COR-L47 (cell line): ENCODE measurements at places on chromosomes 11 and 22.

DNA sequence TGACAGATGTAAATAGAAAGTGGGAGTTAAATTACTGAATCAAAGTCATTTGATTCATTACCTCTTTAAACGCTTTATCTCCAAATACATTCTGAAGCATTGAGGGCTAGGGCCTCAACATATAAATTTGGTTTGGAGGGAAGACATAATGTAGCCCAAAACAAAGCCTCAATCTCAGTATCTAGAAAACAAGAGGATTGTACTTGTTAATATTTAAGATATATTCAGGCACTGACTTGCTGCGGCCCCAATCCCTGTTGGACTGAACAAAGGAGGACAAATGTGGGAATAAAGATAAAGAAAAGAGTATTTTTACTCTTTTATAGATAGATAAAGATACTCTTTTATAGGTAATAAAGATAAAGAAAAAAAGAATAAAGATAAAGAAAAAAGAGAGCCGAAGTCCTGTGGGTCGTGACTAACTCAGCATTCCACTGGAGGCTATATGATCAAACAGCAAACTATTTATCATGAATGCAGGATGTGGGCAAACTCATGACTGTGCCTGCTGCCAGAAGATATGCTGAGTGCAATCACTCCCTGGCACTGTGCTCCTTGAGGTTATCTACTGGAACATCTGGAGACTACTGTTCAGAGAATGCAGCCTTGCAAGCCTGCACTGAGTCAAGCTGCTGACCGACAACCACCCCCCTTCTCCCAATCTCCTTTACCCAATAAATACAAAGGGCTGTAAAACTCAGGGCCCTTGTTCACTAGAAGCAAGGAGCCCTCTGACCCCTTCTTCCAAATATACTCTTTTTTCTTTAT lies 6.9 kb downstream of the OR10V1 start:
- DNase-seq: no peak

- DNase-seq: no peak
Measured at GRCh38 chr22:38104084-38104483, 6.4 kb downstream of the BAIAP2L2 start.

DNA sequence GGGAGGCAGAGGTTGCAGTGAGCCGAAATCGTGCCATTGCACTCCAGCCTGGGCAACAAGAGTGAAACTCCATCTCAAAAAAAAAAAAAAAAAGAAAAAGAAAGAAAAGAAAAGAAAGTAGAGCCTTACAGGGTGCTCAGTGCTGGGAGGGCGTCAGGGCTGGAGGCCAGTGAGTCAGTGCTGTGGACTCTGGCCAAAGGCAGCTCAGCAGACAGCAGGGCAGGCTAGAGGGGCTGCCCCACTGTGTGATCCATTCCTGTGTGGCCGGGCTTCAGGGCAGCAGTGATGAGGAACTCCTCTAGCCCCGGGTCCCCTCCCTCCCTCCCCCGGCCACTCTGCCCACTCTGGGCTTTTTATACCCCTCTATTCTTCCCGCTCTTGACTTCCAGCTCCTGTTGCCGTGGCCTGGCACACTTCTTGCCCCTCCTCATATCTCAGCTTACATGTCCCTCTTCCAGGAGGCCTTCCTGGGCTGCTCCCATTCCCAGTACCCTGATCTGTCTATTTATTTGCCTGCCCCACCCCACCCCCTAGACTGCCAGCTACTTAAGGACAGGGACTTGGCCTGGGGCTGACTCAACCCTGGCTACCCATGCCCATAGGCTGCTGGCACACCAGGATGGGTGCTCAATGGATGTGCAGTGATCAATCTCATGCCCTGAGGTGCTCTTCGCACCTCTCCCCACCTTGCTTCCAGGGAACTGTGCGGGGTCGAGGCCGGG lies 10.1 kb downstream of the SYT12 start:
- no peak for DNase-seq

- no peak for DNase-seq
Measured at GRCh38 chr11:35173011-35173511, 34.1 kb downstream of the CD44 start.

- DNase-seq: no peak
Measured at GRCh38 chr11:130078080-130078479, 8.4 kb downstream of the APLP2 start.

GRCh38 chr11:94694309-94695060 lies 73.7 kb upstream of the AMOTL1 start:
- DNase-seq: no peak

DNA sequence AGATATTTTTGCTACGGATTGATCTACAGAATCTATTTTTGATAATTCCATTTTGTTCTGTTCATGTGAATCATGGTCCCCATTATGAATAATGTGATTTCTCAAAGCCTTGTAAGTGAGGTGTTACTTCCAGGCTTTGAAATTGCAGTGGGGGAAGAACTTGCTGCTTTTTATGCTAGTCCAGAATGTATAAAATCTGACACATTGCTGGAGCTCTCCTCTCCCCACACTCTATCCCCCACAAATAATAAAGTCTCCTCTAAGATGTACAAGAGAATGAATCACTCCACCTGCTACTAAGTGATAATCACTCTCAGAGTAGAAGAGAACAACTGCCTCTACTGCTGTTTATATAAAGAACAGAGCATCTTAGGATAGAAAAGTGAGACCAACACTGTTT lies 5.9 kb upstream of the RAB6A start:
- DNase-seq: no peak

DNA sequence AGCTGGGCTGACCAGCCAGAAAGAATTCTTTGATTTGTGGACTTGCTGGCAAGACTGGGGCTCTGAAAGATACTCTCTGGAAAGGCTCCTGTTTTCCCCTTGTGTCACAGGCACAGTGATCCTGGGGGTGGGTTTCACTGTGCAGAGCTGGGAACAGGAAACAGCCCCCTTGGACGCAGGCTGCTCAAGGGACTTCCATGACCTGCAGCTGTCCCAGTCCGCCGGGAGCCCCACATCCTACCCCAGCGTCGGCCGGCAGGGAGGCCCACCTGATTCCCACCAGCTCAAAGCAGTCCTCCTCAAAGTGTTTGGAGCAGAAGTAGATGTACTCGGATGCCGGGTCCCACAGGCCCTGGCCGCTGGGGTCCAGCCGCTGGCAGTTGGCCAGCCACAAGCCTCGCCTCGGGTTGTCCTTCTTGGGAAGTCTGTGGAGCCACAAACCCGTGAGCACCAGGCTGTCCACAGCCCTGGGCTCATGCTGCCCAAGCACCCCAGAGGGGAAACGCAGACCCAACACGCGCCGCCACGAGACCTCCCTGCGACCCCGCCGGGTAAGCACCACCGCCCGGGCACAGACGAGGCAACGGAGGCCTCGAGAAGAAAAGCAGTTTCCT lies 824 bp downstream of the THAP7 start:
- no peak for DNase-seq

- peak; percentile 38 for DNase-seq
Measured at GRCh38 chr11:113419454-113420003, 31.9 kb downstream of the ANKK1 start.

- DNase-seq: no peak
Measured at GRCh38 chr11:73998846-73999575, 9.9 kb downstream of the UCP3 start.

DNA sequence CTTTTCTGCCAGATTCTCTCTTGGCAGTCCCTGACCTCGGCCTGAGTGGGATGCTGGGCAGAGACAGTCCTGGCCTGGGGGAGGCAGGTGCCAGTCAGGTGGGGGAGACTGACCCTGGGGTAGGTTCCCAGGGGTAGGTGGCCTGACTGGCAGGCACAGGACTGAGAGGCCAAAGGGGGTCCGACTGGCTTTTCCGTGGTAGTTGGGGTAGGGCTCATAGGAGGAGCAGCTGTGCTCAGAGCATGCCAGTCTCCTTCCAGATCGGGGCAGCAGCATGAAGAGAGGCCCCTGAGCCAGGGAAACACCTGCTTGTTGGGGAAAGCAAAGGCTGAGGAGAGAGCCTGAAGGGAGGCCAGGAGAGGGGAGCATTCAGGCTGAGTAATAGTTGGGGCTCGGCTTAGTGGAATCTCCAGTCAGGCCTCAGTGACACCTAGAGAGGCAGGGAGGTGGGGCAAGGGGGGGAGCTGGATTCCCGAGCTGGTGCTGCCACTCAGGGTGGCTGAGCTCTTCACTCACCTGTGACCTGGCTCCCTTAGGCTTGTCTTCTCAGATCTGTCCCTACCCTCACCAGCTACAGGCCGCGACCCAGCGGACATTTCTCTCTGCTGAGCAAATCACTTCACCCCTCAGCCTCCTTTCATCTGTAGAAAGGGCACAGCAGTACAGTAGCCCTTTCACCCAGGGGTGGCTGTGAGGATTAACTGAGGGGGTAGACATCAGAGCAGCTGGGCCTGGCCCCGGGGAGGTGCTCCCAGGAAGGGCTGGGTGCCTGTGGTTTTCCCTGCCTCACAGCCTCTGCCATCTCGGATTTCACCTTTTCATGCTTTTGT lies 26.2 kb downstream of the MCM5 start:
- no peak for DNase-seq

- DNase-seq: no peak
Measured at GRCh38 chr11:128400382-128401203, 186.8 kb downstream of the ETS1 start.

DNA sequence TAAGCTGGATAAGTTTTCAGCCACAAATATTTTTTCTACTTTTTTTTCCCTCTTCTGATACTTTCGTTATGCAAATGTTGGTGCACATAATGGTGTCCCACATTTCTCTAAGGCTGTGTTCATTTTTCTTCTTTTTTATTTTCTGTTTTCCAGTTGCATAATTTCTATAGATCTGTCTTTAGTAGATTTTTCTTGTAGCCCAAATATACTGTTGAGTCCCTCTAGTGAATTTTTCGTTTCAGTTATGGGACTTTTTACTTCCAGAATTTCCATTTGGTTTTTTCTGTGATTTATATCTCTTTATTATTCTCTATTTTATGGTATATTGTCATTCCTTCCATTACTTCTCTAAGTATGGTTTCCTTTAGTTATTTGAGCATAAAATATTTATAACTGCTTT lies 72.0 kb downstream of the SWAP70 start:
- DNase-seq: no peak

GRCh38 chr11:108824545-108824944 lies 159.7 kb downstream of the DDX10 start:
- no peak for DNase-seq

DNA sequence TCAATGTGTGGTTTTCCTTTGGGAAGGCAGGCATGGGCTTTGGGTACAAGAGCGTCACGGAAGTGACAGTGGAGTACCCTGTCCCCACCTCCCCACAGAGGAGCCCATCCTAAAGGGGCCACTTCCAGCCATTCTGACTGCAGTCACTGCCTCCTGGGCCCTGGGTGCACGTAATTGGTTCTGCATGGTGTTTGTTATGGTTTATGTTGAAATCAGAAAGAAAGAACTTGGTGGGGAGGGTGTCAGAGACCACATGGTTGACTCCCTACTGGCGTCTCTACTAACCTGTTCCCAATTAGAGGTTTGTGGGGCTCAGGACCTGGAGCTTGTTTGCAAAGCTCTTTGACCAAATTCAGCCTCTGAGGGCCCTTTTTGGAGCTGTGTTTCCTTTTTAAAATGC lies 40.8 kb downstream of the RIBC2 start:
- DNase-seq: no peak

GRCh38 chr11:78789375-78789774 lies 214.7 kb upstream of the NARS2 start:
- no peak for DNase-seq

- DNase-seq: no peak
Measured at GRCh38 chr11:15534266-15534665, 419.5 kb downstream of the INSC start.

- peak; percentile 73 for DNase-seq
Measured at GRCh38 chr11:119584193-119585042, 144.6 kb downstream of the NECTIN1 start.

GRCh38 chr22:50399751-50400331 lies 56.7 kb downstream of the PPP6R2 start:
- no peak for DNase-seq

- peak; percentile 65 for DNase-seq
Measured at GRCh38 chr22:29702000-29702930, 17.5 kb upstream of the CABP7 start.

DNA sequence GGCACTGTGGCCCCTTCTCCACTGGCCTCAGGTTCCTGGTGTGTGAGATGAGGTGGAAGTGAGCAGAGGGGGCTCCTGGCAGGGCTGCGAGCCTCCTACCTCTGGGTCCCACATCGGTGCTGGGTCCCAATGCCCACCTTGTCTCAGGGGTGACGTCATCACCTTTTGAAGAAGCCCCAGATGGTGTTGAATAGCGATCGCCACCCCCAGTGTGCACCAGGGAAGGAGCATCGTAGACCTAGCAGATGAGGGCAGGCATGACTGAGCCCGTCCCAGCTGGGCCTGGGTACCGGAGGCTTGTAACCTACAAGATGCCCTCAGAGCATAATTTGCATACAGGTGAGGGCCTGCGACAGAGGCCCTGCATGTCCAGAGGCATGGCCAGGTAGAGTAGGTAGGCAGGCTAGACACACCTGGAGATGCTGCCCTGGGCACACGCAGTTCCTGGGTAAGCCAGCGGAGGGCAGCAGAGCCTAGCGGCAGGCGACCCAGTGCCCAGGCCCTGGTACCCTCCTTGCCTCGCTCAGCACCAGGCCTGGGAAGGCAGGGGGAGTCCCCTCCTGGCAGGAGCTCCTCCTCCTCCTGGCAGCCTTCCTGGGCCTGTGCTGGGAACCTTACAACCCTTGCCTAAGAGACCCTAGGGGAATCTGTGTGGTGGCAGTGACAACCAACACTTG lies 52.5 kb downstream of the TPCN2 start:
- peak; percentile 38 for DNase-seq

DNA sequence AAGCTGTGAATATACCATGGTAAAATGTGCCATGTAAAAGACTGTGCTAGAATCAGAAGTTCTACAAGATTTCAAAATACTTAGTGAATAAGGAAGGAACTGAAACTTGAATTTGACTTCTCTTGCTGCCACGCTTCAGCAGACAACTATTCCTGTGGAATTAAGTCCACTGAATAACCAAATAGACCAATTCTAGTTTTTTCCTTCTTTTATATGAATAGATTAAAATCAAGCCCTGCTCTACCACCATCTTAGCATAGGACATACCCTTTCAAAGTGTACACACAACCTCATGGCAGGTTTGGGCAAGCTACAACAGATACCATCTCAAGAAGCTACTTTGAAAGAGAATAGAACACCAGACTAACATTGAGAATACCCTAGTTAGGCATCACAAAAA lies 23.4 kb upstream of the CLNS1A start:
- DNase-seq: no peak

DNA sequence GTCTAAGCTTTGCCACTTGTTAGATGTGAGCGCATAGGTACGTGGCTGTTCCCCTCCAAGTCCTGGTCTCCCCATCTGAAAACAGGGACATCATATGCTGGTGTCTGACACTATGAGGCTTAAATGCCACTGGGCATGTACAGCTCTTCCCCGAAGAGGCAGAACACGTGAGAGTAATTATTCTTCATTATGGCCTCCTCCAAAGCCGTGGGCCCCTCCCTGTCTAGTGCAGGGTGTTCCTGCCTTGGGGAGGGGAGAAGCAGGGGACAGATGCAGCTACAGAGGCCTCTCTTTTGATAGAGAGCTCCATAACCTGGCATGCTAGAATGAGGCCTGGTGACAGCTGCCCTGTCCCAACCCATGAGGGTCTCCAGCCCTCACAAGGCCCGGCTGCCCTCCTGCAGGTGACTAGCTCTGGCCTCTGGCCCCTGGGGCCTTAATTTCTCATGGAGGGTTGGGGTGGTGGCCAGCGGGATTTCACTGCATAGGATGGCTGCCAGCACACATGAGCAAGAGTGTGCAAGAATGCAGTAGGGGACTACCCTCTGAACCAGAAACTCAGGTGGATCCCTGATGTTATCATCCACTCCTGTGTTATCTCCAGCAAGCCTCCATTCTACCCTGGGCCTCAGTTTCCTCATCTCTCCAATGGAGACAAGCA lies 334.6 kb downstream of the MN1 start:
- peak; percentile 21 for DNase-seq

- DNase-seq: no peak
Measured at GRCh38 chr11:32919338-32919737, 26.7 kb downstream of the QSER1 start.
